ENCODE measurements at places on chromosomes 16 and 17. TPM values are rescaled to one million over a fixed set of nuclear protein-coding genes. Genes with fewer than 3 reads are reported as not detected.

The GPRC5B gene
- polyA plus RNA-seq, result 115 TPM

The CASKIN1 gene
- polyA plus RNA-seq, result 1.4 TPM

The TBC1D3C gene
- polyA plus RNA-seq, result 0.24 TPM

GRCh38 chr17:57908278-57908677 is 46.9 kb downstream of the CUEDC1 start:
- DNase-seq, result no peak

DNA sequence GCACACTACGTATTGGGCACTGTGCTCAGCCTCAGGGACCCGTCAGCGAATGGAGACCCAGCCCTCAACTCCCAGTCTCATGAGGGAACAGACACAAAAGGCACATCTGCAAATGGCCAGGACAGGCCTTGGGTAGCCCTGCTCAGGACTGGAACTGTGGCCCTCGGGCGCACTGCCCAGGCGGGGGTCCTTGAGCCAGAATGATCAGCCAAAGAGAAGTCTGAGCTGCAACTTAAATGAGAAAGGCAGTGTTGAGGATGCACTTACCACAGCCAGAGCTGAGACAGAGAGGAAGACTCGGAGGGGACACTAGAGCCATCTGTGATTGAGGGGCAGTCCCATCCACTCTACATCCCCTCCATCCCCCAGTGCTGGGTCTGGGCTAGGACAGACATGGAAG is 117.3 kb downstream of the C16orf95 start:
- DNase-seq, result no peak

The CTCF gene
- polyA plus RNA-seq, result 87.2 TPM

GRCh38 chr17:75033346-75034235 is 13.2 kb downstream of the ATP5PD start:
- peak; percentile 90 for DNase-seq

GRCh38 chr17:2064980-2065785 is 10.3 kb downstream of the HIC1 start:
- no peak for DNase-seq

The CCDC40 gene
- polyA plus RNA-seq, result 15.6 TPM

The GAST gene
- not detected for polyA plus RNA-seq

The KRT31 gene
- polyA plus RNA-seq, result not detected

The KRTAP1-1 gene
- polyA plus RNA-seq, result not detected

The CEP131 gene
- polyA plus RNA-seq, result 12.2 TPM

GRCh38 chr16:69812688-69813014 is 50.5 kb downstream of the WWP2 start:
- no peak for DNase-seq

The PIK3R6 gene
- polyA plus RNA-seq, result 1.2 TPM

The FAM20A gene
- polyA plus RNA-seq, result 12.4 TPM

The TMC8 gene
- polyA plus RNA-seq, result 1.7 TPM

DNA sequence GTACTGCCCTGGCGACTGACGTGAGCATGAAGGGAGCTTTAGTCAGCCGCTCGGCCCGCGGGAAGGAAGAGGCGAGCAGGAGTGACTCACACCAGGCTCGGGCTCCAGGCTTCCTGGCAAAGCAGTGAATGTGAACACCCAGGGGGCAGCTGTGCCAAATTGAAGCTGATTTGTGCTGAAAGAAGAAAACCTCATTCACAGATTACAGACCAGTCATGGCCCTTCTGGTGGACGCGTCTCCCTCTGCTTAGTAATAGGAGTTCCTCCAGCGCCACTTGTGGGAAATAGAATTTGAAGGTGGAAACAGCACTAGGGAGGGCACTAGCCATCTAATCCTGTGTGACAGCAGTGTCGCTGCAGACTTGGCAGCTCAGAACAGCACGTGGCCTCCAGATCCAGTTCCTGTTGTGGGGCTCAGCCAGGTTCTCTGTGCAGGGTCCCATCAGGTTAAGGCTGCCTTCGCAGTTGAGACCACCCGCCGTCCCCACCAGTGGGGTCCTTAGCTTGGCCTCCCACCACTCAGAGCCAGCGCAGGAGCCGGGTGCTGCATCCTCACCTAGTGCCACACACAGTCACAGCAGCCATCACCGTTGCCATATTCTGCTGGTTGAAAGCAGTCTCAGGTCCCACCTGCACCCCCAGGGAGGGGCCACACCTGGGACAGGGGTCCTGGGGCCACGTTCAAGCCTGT is 164.5 kb upstream of the CHMP6 start:
- DNase-seq, result no peak

DNA sequence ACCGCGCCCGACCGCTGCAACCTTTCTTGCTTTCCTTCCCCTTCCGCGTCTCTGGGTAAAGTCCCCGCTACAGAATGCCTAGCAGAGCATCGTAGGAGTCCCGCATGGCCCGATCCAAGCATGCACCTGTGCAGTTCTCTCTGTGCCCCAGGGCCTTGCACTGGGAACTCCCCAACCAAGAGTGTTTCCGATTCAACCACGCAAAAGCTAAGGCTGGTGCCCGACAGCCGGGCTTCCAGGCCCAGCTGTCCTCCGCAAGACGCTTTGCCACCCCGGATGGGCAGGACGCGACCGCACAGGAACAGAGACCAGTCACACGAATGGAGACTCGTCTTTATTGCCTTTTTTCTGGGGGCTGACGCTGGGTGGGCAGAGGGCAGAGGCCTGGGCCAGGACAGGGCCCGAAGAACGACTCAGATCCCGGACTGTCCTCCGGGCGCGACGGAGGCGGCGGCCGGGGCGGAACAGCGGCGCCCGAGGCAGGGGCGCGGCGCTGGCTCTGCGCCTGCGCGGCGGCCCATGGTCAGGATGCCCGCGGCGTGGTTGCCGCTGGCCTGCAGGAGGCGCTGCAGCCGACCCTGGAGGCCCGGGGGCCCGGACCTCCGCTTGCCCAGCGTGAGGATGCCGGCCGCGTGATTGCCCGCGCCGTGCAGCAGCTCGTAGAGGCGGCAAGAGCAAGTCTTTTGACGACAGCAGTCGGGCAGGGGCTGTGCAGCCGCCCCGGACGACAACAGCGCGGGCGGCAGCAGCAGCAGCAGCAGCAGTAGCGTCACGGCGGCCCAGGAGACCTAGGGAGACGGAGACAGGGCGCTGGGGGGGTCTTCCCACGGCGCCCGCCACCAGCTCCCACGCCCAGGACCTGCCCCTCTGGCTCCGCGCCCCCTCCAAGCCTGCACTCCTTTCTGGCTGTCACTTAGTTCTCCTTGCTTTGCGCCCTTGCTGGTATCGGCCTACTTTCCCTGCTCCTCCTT is 1.2 kb downstream of the HCRT start:
- DNase-seq, result peak; percentile 23

DNA sequence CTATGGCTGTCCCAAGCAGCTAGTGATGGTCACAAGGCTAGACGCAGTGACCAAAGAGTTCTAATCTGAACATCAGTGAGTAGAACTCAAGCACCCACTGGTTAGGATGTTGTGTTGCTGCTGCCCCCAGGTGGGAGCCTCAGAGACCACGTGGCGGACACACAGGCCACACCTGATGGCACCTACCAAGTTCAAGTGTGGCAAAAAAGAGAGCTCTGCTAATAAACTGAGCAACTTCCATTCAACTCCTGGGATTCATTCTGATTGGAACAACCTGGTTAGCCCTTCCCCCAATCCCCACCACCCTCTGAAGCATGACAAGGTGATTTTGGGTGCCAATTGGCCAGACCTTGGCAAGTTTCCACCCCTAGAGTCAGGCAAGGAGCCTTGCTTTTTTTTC is 3.5 kb upstream of the LCMT1 start:
- DNase-seq, result no peak

The DRC7 gene
- 2.8 TPM for polyA plus RNA-seq

DNA sequence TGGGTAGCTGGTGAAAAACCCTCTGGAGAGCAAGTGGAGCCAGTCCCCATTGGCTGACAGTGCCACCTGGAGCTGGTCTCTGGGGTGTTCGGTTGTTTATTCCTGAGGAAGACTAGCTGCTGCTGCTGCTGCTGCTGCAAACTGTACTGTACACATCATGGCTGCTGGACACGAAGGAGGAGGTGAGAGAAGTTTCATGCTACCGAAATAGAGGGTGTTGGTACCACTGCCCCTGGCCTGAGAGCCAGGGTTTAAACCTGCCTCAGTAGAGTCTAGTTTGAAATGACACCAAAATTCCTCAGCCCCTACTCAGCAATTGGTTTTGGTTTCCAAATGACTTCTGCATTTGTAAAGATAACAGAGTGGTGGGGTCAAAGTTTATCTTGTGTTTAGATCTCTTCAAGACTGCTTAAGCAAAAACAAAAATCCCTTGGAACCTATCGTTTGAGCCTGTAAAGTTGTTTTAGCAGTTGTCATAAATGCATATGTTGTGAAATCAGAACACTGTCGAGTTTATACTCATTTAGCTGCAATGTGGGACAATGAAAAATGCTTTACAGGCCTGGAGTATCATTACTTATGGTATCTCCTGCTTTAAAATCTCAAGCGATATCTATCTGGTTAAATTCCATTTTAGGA is 40.8 kb downstream of the CYB5B start:
- no peak for DNase-seq

GRCh38 chr17:67467500-67468455 is 90.7 kb downstream of the PITPNC1 start:
- DNase-seq, result no peak

- DNase-seq, result no peak
Measured at GRCh38 chr16:2902337-2903130, 9.2 kb upstream of the FLYWCH1 start.

- no peak for DNase-seq
Measured at GRCh38 chr16:16064874-16065384, 115.5 kb downstream of the ABCC1 start.

The KRTAP2-2 gene
- polyA plus RNA-seq, result not detected

The KRTAP4-5 gene
- polyA plus RNA-seq, result not detected

GRCh38 chr16:13573903-13574302 is 346.1 kb upstream of the ERCC4 start:
- DNase-seq, result no peak

GRCh38 chr16:88454523-88454947 is 1.5 kb downstream of the ZFPM1 start:
- no peak for DNase-seq

The SYCE1L gene
- polyA plus RNA-seq, result 2.3 TPM

The AIPL1 gene
- polyA plus RNA-seq, result not detected

GRCh38 chr16:84058664-84059063 is 16.1 kb upstream of the SLC38A8 start:
- no peak for DNase-seq

GRCh38 chr17:17191961-17192381 is 14.2 kb downstream of the PLD6 start:
- DNase-seq, result no peak

All from right renal cortex interstitium (tissue), 3 donors.